Effector memory CD8-positive, alpha-beta T cell (primary cell): ENCODE measurements at places on chromosomes 13 and 19.

DNA sequence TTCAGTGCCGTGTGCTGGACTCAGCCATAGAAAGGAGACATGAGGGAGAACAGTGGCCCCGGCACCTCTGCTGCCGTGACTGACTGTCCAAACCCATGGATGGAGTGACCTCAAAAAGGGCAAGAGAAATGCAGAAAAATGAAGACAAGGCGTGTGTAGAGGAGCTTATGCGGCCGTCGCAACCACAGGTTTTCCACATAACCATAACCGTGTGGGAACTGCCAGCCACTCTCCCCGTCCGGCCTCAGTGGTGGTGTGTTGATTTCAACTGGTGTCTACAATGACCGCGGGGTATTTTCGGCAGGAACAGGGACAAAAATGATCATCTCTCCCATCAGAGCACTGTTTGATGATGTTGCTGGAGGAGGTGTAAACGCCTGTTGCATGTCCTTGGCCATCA, 42.9 kb upstream of the F7 start:
- DNase-seq: no peak

- no peak for DNase-seq
Observed at GRCh38 chr13:112391746-112392145, 15.6 kb downstream of the SPACA7 start.

- no peak for DNase-seq
Observed at GRCh38 chr19:11286312-11286974, 9.5 kb upstream of the TSPAN16 start.

GRCh38 chr19:45569619-45570421, 14.8 kb downstream of the OPA3 start:
- DNase-seq: peak; percentile 48

DNA sequence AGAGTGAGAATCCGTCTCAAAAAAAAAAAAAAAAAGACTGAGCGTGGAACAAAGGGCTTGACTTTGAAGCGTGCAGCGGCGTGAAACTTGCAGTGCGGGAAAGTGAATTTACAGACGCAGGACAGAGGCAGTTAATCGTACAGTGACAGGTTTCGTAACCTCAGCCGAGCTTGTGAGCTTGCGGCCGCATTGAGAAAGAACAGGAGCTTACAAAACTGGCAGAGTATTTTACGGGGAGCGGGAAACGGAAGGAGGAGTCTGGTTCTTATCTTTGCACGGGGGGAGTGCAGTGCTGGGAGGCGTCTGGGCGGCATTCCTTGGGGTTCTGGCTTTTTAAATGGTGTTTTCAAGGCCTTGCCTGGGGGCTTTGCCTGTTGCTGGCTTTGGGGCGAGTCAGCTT, 6.0 kb upstream of the BSG start:
- no peak for DNase-seq

DNA sequence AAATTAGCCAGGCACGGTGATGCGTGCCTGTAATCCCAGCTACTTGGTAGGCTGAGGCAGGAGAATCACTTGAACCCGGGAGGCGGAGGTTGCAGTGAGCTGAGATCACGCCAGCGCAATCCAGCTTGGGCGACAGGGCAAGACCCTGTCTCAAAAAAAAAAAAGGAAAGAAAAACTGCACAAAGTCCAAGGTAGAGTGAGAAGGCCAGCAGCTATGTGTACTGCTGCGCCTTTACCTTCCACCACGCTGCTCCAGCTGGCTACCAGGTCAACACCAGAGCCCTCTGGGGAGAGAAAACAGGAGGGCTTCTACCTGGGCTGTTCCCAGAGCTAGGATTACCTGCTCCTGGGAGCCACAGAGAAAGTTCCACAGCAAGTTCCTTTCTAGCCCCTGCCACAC, 3.2 kb downstream of the ELL start:
- DNase-seq: no peak

DNA sequence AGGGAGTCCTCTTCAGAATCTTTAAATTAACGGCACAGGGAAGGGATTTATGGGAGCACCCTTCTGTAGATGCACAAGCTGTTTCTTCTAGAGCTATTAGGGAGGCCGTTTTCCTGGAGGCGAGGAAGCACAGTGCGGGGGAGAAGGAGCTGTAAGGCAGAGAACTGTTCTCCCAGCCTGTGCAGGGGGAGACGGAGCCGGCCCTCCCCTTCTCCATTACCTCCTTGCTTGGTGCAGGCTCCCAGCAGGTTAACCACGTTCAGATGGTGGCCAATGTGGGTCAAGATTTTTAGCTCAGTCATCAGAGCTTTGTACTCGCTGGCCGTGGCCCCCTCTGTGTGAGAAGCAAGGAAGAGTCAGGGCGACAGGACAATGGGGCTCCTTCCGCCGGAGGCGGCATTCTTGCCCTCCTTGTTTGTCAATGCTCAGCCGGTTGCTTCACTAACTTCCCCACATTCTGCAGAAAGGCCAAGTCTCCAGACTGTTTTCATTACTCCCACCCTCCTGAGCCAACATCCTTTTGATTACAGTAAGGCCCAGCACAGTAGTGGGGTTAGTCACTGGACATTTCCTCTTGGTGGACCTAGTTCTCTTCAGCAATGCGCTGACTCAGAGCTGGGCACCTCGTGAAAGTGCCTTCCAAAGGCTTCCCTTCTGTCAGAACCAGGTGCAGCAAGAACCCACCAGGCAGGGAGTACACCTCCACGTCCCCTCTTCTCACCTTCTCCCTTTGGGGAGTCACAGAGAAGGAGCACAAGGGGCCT, 165.4 kb downstream of the FLT1 start:
- DNase-seq: no peak

DNA sequence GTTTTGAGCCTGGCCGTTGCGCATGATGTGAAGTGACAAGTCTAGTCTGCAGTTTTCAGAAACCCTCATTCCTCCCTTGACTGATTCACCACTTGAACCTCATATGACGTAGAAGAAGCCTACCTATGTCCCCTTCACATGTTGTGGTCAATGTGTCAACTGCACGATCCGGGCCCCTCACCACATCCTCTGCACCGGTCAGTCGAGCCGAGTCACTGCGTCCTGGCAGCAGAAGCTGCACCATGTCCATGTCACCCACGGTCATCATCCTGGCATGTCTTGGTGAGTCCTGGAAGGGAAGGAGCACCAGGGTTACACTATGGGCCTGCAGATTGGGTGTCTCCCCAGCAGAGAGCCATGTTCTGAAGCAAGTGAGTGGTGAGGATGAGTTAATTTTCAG, at the start of gene KIR2DL4:
KIR2DL4 (plus strand) TSS at position 201 of the 400 bp plus-strand sequence; CDS start at position 243, 42 bp downstream.
- no peak for DNase-seq

GRCh38 chr13:71597150-71597549, 269.9 kb downstream of the DACH1 start:
- DNase-seq: no peak

DNA sequence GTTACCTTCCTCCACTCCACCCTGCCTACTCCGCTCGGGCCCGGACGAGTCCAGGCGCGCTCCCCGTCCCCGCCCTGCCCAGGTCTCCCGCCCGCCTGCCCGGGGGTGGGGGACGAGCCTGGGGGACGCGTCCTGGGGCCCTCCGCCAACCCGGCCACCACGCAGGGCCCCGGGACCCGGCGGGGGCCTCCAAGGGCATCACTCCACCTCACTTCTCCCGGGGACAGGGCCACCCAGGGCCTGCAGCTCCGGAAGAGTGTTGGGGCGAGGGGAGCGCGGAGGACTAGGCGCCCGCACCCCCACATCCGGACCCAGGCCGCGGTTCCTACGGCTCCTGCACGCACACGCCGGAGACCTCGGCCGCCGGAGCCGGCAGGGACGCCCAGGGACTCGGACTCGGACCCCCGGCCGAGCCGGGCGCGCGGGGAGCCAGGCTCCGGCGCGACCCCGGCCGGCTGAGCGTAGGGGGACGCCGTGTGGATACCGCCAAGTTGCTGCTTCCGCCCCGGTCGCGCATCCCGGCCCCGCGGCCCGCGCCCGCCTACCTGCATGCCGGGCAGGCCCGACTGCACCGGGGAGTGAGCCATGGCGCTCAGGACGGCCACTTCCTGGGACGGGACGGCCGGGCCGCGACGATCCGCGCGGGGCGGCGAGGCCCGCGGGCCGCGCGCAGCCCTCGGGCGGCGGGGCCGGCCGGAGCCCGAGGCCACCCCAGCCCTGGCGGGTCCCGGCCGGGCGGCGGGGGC, 534 bp downstream of the STK24 start:
- DNase-seq: peak; percentile 23

DNA sequence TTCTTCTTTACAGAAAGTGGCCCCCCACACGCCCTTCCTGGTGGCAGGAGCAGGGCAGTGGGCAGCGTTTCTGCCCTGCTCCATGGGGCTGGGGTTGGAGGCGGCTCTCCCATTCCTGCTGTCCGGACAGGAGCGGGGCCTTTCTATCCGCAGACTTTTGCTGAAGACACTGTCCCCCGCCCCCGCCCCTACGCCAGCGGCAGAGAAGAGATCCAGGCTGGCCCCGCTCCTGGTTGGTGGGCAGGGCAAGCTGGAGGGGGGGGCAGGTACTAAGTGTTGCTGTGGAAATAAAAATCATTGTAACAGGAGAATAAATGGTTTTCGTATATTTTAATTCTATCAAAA, 81.7 kb downstream of the ZNF429 start:
- DNase-seq: no peak

DNA sequence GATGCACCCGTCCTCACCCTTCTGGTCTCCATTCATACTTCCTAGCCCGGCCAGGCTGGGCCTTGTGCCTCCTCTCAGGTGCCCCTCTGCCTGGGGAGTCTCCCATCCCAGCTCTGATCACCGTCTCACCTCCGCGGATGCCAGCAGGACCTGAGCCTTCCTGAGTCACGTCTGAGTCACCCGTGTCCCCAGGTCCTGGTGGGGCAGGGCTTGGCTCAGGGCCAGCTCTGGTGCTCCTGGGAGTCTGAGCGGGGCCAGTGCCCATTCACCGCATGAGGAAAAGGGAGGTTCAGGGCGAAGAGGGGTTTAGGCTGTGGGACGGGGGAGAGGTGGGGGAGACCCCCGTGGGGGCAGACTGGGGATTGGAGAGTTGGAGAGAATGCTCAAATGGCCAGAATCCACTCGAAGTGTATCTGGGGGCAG, 593 bp downstream of the ATP8B3 start:
- peak; percentile 23 for DNase-seq

DNA sequence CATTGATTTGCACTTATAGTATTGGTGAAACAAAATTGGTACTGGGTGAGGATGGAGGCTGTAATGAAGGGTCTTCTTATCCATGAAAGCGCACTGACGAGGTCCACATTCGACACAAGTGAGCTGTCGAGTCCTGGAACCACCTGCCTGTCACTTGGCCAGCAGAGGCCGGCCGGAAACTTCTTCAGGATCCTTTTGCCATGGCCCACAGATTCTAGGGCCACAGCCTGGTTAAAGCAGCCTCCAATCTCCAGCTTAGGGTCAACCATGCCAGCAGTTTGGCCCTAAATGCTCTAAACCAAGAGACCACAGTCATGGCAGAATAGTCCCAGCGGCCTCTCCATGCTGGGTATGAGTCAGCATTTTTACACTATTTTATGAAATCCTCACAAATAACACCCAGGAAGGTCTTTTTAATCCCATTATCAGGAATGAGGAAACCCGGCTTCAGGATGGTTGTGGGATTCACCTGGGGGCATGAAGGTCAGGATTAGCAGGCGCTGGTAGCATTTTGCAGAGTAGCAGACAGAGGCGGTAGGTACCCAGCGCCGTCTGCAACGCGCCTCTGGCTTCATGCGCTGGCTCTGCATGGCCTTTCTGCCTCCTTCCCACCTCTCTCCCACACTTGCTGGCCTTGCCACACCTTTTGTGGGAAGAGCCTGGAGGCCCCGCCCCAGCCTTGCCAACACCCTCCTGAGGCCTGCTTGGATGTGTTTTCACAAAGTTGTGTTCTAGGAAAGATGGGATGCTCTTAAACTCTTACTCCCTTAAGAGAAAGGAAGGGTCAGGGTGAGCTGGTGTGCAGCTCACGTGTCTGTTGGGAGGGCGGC, 15.2 kb downstream of the GAS6 start:
- no peak for DNase-seq

DNA sequence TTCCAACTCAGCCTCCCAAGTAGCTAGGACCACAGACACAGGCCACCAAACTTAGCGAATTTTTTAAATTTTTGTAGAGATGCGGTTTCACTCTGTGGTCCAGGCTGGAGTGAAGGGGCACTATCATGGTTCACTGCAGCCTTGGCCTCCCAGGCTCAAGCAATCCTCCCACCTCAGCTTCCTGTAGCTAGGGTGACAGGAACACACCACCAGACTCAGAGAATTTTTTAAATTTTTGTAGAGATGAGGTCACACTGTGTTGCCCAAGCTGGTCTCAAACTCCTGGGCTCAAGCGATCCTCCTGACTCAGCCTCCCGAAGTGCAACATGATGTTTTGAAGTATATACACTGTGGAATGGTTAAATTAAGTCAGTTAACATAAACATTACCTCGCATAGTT, 263.6 kb downstream of the OXGR1 start:
- DNase-seq: no peak

- no peak for DNase-seq
Observed at GRCh38 chr13:44374348-44374712, 706 bp downstream of the SERP2 start.

DNA sequence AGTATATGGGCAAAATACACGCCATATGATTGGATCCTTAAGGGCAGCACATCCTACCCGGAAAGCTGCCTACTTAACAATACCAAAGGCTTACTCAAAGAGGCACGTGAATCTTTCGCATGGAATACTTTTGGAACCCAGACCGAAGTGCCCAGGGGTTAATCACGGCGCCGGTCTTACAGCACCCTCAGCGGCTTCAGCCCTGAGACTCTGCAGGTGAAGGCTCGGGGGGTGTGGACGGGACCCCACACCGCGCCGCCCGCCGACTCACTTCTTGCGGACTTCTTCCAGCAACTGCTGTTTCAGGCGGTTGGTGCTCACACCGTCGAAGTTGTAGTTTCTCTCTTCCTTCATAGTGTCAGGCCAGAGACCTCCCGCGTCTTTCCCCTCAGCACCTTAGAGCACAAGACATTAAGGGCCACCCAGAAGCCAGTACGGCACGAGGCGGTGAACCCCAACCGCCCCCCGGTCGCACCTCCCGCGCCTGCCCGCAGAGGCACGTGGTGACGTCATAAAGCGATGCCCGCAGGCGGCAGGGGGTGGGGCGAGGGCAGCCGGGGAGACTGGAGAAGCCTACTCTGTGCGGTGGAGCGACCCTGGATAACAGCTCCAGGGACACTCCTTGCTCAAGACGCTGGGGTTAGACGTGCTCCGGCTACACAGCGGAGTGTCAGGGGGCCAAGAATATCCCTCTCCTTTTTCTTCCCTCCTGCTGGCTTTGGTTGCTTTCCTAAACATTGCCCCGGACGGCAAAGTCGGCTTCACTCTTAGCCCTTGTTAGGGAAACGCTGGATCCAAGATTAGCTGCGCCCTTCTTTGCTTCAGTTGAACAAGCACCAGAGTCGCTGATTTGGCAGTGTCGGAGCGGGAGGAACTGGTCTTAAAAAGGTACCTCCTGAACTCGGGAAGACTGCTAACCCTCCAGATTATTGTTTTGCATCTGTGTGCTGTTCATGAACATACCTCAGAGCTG, at the start of gene CCDC169:
CCDC169 (minus strand) TSS at position 449 of the 973 bp plus-strand sequence; CDS start at position 354, 95 bp downstream.
- DNase-seq: peak; percentile 2

GRCh38 chr13:73715114-73715910, 418.9 kb downstream of the KLF12 start:
- peak; percentile 59 for DNase-seq

GRCh38 chr13:39767791-39768517, 112.5 kb downstream of the COG6 start:
- DNase-seq: no peak

- DNase-seq: no peak
Observed at GRCh38 chr13:75724752-75725517, 88.8 kb downstream of the LMO7 start.
